ENCODE measurements at places on chromosomes 1 and 21.

GRCh38 chr21:45513741-45514310, 28.4 kb downstream of the SLC19A1 start:
- DNase-seq: no peak

DNA sequence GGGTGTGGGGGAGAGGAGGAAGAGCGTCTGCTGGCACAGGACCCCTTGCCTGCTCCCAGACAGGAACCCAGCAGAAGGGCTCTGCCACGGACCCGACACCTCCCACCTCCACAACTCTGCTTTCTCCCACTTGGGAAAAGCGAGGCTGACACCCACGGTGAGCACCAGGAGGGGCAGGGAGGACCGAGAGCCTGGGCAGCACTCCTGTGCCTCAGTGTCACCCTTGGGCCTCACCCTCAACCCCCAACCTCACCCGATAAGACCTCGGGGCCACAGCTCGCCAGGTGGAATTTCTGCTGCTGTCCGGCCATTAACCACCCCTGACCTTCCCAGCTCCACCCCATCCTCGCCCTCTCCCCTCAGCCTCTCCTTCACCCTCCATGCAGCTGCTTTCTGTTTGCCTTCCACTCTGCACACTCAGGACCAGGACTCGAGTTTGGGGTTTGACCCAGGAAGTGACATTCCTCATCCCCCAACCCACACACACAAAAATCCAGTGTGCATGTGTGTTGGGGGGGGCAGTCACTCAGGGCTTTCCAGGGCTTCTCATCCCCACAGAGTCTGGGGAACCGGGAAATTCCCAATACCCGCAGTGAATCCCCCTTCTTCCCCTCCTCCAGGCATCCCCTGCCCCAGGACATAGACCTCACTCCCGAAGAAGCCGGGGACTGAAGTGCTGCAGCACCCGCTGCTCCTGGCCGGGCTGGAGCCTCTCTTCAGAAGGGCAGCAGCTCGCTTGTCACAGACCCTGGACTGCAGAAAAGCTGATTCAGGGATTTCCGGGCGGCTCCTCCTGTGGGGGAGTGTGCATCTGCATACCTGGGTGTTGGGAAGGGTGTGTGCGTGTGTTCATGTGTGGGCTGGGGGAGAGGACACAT, 65.8 kb downstream of the SYT2 start:
- DNase-seq: no peak

DNA sequence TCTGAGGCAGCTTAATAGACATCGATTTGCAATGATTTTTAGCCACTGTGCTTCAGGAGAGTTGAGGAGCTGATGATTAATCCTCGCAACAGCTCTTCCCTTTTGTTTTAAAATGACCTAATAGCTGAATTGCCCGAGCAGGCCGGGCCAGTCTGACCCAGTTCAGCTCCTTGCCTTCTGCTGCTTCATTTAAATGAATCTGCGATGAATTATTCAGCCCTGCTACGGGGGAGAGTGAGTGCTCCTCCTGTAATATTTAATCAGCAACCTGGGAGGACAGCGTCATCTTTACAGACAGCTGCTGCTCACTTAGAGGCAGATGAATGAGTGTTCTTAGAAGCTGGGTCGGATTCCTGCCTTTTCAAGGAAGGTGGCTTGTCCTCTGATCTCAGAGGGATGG, 325.1 kb downstream of the CAMTA1 start:
- DNase-seq: no peak

GRCh38 chr1:206696812-206697585, 12.3 kb downstream of the MAPKAPK2 start:
- DNase-seq: no peak

DNA sequence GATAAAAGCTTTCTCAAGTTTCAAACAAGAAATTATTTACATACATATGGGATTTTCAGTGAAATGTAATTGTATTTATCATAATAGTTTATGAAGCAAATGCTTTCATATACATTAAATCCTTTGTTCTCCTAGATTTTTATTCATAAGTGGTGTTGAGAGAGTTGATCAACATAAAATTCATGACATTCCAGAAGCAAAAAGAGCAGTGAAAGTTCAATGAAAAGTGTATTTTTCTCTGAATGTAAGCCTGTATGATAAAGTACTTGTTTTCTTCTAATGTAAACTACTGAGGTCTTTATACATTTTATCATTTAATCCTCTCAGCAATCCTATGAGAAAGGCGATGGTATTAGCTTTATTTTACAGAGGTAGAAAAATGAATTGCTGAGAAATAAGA, 146.5 kb downstream of the PLA2G4A start:
- no peak for DNase-seq

DNA sequence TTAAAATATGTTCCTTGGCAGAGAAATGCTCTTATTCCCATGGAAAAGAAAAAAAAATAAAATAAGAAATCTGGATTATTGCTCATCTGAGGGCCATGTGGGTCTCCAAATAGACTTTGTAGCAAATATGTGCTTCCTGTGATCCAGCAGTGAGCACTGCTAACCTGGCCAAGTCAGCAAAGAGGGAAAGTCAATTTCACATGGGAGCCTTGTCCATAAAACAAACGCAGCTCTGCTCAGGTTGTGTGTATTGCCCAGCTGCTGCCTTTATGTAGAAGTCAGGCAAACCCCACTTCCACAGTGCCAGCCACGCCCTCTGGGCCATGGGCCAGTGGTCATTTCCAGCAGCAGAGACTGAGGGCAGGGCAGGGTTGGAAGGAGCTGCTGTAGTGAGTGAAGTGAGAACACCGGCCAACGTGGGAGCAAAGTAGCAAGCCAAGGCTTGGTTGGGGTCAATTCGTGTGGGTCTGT, 174.3 kb downstream of the LYPLAL1 start:
- DNase-seq: no peak

DNA sequence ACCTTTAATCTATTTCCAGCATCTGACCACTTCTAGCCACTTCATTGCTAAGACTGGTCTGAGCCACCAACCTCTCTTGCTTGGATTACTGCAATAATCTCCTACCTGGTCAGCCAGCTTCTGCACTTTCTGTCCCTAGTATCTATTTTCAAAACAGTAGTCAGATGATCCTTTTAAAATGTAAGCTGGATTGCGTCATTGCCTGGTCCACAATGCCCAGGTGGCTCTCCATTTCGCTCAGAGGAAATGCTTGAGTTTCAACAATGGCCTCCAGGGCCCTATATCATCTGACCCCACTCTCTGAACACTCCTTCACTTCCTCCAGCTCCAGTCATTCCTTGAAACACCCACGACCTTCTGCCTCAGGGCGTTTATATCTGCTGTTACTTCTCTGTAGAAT, 2.3 kb downstream of the FYB2 start:
- DNase-seq: no peak

- no peak for DNase-seq
Observed at GRCh38 chr1:235187316-235187715, 26.3 kb upstream of the RBM34 start.

DNA sequence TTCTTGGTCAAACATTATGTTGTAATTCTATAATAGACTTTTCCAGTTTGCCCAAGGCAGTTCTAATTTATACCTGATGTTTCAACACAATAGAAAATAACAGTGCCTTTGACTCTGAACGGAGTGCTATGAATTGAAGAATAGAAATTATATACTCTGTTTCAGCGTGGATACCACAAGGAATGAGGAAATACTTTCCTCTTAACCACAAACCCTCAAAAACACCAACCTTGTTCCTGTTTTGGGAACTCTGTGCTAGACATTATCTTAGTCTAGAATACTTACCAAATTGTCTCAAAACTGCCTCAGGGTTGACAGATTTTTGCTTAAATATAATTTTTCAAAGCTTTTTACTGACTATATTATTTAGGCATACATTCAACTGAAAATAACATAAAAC, 1629.3 kb downstream of the MRPL39 start:
- peak; percentile 67 for DNase-seq

Data from astrocyte of the cerebellum (primary cell).